ENCODE measurements at places on chromosomes 3 and 15.

GRCh38 chr15:58724466-58724865, 25.0 kb downstream of the ADAM10 start:
- DNase-seq, result no peak

GRCh38 chr3:171743327-171744157, 66.7 kb downstream of the PLD1 start:
- no peak for DNase-seq

- DNase-seq, result no peak
These were observed 230.9 kb downstream of the XXYLT1 start for GRCh38 chr3:195040094-195040493.

DNA sequence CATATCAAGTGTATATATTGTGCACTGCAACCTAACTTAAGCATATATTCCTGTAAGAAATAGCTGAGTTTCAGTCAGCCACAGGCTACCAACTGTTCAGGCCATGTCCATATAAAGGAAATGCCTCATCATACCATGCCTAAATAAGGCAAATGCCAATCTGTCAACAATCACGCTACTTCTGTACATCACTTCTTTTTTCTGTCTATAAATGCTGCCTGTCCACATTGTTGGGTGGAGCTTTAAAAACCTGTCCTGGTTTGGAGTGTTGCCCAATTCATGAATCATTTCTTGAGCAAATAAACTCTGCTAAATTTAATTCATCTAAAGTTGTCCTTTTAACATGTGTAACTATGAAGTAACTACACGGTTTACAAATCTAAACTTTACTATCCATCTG, 1091.9 kb downstream of the NSUN3 start:
- DNase-seq, result no peak

- DNase-seq, result no peak
These were observed 101.2 kb downstream of the SMAD6 start for GRCh38 chr15:66803182-66803729.

DNA sequence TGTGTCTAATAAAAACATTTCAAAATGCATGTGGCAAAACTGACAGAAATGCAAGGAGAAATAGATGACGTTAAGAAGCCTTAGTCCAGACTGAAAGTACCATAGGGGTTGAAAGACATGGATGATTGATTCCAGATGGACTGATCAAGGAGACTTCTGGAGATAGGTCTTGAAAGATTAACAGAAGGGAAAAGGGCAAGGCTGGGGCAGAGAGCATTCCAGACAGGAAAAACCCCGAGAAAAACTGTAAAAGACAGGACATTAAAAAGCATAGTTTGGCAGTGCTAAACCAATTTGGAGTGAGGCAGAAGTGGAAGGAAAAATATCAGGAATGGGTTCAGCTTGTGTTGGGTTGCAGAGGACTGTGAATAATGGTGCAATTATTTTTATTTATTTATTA, 375.2 kb upstream of the SGO1 start:
- DNase-seq, result no peak

- no peak for DNase-seq
These were observed 282.9 kb upstream of the COL8A1 start for GRCh38 chr3:99355465-99355864.

DNA sequence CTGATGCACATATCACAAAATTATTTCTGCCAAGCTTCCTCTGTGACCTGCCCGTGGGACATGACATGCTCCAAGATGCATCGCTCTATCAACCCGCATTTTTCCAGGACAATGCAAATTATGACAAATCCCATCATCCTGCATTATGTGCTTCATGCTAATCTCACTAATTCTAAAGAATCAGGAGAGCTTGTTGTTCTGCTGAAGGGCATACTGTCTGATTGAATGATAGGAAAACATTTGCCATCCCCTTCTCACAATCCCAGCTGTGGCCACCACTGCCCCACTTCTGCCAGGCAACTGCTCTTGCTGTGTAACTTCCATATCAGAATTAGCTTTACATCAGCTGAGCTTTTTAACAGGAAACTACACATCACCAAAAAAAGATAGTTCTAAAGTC, 203.5 kb upstream of the NANOGP8 start:
- DNase-seq, result no peak

DNA sequence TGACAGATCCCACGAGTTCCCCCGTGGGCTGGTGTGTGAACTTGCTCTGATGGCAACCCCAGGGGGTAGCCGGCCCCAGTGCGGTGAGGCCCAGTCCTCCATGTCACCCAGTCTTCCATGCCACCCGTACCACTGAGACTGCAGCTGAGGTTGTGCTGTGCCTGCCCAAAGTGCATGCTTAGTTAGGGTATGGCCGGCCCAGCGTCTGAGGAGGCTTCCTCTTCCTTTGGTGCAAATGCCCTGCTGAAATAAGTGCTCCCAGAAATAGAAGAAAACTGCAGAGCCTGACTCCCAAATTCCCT, 31.5 kb downstream of the MGLL start:
- DNase-seq, result no peak

DNA sequence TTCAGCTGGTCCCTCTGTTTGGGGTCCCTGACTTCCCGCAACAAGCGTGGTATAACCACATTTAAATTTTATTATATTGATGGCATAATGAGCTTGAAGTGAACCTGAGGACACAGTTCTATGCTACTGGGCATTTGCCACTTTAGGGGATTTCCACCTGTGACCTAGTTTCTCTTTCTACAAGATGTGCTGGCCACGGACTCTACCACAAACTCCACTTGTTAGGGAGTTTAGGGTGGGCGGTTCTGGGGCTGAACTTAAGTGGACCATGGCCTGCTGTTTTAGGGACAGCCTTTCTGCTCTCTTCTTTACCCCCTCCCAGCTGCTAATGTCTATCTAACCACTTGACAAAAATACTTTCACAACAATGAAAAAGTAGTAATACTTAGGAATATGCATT, 1199.1 kb downstream of the SI start:
- no peak for DNase-seq

- no peak for DNase-seq
These were observed 95.4 kb downstream of the FRMD5 start for GRCh38 chr15:44099671-44100070.
